Trophoblast cell (in vitro differentiated cells and primary cell): ENCODE measurements at places on chromosomes 7 and 10.

GRCh38 chr7:41809940-41810576 is 107.2 kb upstream of the INHBA start:
- DNase-seq, result no peak

GRCh38 chr10:124763267-124763666 is 19.1 kb upstream of the FAM53B start:
- no peak for DNase-seq

DNA sequence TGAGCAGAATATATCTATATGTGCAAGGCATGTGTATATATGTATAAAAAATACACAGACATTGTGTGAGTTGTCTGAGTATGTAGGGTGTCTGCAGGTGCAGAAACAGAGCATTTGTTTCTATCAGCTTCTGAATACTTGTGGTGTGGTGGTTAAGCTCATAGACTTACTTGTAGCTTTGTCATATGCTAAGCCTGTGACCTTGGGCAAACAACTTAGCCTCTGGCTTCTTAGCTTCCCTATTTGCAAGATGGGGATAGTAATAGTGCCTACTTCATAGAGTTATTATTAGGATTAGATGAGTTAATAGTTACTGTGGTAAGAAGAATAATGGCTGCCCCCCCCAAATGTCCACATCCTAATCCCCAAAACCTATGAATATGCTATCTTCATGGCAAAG is 28.2 kb upstream of the PAX2 start:
- DNase-seq, result no peak

DNA sequence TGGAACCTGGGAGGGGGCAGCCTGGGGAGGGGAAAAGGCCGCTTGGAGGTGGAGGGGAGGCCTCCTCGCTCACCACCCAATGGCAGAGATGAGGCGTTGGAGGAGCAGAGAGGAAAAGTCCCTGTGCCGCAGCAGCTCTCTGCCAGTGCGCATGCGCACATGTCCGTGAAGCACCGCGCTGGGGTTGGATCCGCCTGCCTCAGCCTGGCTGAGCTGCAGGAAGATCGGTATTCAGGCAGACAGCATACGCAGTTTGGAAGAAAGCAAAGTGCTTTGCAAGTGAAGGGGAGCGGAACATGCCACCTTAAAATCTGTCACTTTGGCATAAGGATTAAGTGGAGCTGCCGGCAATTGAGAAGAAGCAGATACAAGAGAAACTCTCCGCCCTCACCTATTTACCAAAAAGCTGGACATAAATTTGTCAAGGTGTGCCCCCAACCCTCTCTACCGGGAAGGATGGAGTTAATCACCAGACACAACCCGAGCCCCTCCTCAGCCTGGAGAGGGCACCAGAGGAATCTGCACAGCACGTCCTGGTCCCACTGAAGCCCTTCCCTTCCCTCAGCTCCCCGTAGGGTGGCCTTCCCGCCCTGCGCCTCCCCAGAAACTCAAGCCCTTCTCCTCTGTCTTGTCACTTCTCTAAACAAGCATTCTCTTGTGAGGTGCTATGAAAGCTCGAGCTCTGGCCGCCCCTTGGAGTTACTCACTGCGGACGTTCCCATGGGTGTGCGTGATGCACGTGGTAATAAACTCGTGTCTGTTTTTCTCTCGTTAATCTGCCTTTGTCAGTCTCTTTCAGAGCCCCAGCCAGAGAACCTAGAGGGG is 32.2 kb upstream of the TMEM72 start:
- peak; percentile 71 for DNase-seq

DNA sequence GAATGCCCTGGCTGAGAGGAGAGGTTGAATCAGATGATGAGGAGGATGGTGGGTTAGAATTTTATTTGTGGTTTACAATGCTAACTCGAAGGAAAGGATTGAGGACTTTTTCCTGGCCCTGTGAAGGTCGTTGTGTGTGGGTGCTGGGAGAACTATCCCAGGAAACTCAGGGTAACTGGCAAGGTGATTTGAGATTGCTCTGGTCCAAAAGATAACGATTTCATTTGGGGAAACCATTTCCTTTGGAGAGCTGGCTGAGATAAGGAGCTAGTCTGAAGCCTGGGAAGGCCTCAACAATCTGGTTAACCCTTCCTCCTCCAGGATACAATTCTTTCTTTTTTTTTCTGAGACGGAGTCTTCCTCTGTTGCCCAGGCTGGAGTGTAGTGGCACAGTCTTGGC is 33.0 kb downstream of the HK1 start:
- DNase-seq, result no peak

- no peak for DNase-seq
Measured at GRCh38 chr7:27923642-27923980, 183.6 kb downstream of the TAX1BP1 start.

- DNase-seq, result peak; percentile 93
Measured at GRCh38 chr7:1046722-1047679, 2.7 kb downstream of the GPR146 start.

GRCh38 chr7:22452142-22452959 is 47.6 kb downstream of the STEAP1B start:
- no peak for DNase-seq
